ENCODE measurements at places on chromosomes 4 and X.

- no peak for DNase-seq
Measured at GRCh38 chrX:118867251-118867650, 43.6 kb downstream of the ZCCHC12 start.

GRCh38 chr4:30979402-30979801, 259.2 kb downstream of the PCDH7 start:
- DNase-seq, result no peak

GRCh38 chrX:114221445-114221844, 362.4 kb upstream of the HTR2C start:
- DNase-seq, result no peak

GRCh38 chr4:111043286-111043685, 420.4 kb upstream of the PITX2 start:
- DNase-seq, result no peak

GRCh38 chr4:147846318-147847155, 114.6 kb downstream of the ARHGAP10 start:
- DNase-seq, result no peak

DNA sequence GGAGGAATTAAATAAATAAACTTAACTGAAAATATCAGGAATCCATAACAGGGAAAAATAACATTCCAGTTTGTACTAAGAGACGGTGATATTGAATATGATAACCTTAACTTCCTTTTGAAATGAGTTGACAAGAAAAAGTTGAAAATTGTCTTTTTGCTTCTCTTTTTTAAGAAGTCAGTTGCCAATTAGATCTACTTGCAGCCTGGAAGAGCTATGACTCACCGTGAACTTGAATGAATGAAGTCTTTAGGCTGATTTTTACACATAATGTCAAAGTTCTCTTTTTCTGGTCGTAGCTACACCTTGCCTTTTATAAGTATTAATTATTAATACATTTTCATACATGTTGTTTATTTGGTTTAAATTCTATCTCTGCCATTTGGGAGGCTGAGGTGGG, 94.4 kb upstream of the HPGD start:
- no peak for DNase-seq

DNA sequence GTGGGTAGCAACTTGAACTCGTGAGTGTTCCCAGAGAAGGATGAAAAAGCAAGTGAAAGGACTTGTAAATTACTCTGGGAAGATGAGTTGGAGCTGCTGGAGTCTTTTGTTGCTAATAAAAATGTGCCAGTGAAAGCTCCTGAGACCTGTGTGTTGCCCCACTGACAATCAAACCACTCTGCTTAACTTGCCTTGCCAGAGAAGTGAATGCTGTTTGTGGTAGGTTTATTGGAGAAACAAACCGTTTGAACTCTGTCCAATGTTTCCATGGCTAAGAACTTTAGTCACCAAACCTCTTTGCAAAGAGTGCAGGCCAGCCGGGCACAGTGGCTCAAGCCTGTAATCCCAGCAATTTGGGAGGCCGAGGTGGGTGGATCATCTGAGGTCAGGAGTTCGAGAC, 586.9 kb downstream of the PCDH7 start:
- DNase-seq, result no peak

DNA sequence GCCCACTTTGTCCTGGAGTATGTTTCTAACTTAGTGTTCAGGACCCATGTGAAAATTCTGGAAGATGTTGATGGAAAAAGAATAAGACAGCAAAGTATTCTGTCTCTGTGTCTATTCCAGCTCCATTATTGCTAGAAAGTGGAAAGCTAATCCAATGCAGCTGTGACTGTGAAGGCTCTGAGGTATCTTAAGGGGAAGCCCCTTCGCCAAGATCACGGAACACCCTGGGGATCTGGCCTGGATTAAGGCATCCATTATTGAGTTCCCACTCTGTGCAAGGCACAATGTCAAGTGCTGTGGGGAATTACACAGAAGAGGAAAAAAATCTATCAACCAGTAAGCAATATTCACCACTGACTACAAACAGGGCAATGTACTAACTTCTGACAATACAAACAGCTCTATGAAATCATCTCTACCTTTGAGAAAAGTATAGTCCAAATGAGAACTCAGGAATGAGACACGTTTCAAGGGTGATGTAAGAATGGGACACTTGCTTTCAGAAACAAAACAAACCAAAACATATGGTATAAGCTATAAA, 222.1 kb downstream of the LDB2 start:
- no peak for DNase-seq

GRCh38 chrX:122389005-122389404, 795.1 kb upstream of the GRIA3 start:
- no peak for DNase-seq

GRCh38 chrX:77960567-77960966, 8.9 kb downstream of the PGAM4 start:
- DNase-seq, result no peak

DNA sequence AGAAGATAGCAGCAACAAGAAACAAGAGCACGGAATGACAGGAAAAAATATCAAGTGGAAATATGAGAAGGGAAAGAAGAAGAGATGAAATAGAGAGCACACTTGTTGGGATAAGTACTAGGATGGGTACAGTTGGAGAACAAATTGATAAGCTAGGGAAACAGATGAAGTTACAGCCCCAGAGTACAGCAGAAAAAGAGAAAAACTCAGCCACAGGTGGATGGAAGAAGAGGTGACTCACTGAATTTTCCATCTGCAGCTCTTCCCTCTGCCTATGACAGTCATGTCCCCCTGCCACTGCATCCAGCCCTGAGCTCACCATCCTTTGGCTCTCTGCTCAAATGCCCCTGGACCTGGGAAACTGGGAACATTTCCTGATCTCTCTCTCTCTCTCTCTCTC, 209.0 kb downstream of the BCOR start:
- no peak for DNase-seq

DNA sequence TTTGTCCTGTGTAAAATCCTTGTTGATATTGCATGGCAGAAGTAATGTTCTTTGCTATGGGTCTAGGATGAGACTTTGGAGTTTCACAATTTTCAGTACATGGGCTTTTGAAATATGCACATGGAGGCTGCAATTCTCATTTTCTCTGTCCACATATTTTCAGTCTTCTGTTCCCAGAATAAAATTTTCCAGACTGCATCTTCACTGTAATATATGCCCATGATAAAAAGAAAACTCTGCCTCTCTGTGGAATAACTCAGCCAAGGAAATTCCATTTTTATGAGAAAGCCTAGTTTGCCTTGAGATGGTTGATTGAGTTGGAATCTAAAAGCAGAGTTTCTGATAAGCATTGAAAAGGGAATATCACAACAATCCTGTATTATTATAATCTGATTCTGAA, 601.4 kb upstream of the AADAT start:
- no peak for DNase-seq

- no peak for DNase-seq
Measured at GRCh38 chr4:43282534-43282933, 390.0 kb downstream of the GRXCR1 start.

DNA sequence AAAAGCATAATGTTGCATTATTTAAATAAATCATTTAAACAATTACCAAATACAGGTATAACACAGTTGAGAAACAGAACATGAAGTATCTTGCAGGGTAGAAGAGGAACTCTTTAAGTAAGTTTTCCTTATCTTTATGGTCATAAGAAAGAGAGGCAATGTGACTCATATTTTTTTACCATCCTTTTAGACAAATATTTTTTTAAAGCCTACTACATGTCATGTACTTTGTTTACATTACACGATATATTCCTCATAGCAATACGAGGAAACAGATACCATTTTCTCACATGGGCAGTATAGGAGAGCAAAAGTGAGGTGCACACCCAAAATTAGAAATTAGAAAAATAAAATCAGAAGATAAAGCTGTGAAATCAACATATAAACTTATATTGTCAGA, 49.3 kb upstream of the EPHA5 start:
- DNase-seq, result no peak

DNA sequence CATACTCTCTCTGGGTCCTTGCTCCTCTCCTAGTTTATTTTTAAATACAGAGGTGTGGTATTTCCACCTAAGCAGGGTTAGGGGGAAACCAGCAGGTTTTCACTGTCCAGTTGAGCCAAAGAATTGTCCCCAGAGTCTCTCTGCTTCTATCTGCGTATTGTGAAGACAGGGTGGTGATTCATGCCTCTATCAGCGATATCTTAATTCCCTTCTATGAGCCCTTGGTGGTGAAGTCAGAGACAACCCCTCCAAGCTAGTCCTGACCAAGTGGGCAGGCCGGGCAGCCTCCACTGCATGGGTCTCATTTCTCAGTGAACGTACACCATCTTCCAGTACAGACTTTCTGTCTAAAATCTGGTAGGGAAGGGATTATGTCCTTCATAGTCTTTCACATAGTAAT, 100.5 kb upstream of the GPR34 start:
- no peak for DNase-seq

- DNase-seq, result no peak
Measured at GRCh38 chrX:1903236-1903935, 288.5 kb downstream of the ASMT start.

DNA sequence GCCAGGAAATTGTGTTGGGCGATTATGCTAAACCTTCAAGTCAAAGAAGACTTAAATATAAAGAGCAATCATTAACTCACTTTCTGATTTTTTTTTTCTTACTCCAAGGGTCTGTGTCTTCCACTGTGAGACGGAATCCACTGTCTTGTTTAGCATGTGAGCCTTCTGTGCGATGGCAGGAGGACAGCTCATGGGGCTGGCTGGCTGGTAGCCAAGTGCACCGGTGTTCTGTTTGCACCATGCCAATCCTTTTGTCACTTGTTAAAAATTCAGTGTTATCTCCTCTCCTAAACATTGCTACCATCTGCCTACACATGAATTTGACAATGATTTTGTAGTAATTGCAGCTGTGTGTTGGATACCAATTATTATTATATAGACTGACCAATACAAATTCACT, 1056.3 kb upstream of the IGFBP7 start:
- DNase-seq, result no peak

- no peak for DNase-seq
Measured at GRCh38 chrX:85244450-85245211, 840 bp downstream of the ZNF711 start.

DNA sequence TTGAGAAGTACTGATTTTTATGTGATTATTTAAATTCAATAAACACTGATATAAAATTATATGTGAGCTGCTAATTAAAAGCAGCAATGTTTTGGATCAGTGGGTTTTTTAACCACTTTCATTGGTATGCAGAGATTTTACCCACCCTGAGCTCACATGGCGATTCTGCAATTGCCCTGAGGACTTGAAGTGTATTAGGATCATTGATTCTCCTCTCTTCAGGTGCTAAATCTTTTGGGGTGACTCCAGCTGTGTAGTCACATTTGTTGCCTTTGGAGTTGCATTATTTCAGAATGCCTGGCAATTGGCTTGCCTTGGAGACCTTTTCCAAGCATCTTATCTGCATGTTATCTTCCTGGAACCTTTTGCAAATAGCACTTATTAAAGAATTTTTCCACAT, 51.3 kb downstream of the UGT8 start:
- DNase-seq, result no peak

GRCh38 chr4:117370944-117371668, 285.7 kb upstream of the TRAM1L1 start:
- no peak for DNase-seq

GRCh38 chr4:4855301-4856070, 4.0 kb upstream of the MSX1 start:
- no peak for DNase-seq

DNA sequence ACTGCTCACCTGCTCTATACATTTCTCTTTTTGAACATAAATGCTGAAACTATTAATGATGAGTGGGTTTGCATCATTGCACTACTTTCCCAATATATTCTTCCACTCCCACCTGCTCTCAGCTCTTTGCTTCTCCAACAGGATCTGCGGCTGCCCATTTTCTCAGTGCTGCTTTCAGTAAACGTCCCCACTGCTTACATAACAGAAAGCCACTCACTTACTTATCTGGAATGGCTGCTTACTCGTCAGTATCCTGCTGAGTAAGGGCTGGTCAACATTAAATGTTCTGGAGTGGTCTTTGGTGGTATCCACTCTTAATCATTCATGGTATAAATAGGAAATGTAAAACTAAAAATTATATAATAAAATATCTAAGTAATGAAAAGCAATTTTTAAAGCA, 112.8 kb upstream of the HPF1 start:
- no peak for DNase-seq

DNA sequence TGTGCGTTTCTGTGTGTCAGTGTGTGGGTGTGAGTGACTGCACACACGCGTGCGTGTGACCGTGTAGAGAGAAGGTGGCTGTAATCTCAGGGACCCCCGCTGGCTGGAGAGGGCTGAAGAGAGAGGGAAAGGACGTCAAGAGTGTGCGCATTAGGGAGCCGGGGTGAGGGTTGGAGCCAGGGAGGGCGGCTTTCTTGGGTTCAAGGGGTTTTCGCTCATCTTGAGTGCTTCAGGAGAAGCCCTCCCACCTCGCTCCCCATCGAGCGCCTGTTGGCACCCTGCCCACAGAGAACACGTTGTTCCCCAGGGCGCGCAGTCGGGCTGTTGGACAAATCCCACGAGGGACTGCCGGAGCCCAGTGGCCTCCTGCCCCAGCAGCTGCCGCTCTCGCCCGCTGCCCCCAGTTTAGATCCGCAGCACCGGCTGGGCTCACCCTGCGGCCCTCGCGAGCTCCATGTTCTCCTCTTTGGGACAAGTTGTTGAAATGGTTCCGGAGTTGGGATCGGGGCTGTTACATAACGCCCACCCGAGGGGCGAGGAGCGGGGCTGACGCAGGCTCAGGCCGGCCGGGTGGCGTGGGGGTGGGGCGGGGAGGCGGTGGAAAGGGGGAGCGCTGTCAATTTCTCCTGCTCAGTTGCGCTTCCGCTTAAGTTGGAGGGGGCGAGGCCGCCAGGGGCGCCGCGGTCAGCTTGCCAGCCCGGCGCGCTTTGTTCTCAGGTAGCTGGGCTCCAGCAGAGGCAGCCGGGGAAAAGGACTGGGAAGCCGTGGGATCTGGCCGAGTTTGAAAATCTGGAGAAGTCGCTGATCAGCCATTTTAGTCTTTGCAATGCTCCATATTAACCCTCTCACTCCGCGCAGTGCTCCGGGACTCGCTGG, 1.6 kb downstream of the GRIA2 start:
- DNase-seq, result no peak

GRCh38 chr4:36439556-36439955, 158.1 kb downstream of the DTHD1 start:
- no peak for DNase-seq

DNA sequence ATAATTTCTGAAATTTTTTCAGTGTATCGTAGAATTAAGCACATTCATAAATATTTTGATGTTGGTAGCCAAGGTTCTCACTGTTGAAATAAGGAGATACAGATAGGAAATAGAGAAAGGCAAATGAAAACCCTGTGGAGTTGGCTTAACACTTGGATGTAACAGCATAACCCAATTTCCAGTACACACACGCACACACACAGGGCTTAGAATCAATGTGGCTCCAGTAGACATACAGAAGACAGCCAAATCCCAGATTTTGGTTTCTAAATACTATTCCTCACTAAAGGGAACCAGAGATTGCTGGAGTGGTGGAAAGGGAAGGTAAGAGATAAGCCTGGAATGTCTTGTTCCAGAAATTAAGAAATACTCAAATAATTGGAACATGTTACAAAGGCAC, 54.4 kb downstream of the SMAD1 start:
- no peak for DNase-seq

- DNase-seq, result no peak
Measured at GRCh38 chr4:174080361-174080760, 203.1 kb downstream of the FBXO8 start.
